ENCODE measurements at places on chromosomes 4 and X. TPM values are rescaled to one million over a fixed set of nuclear protein-coding genes. Genes with fewer than 3 reads are reported as not detected.

The CCDC158 gene
- total RNA-seq = not detected

GRCh38 chrX:16114611-16115010, 8.8 kb upstream of the GRPR start:
- H3K27me3 ChIP-seq = peaks cover 2% of the 10 kb centered on the region
- no peak overlapping the region for H3K4me3 ChIP-seq
- DNase-seq = no peak
- peaks cover 7% of the 10 kb centered on the region for H3K4me1 ChIP-seq
- no peak overlapping the region for H3K27ac ChIP-seq

The SLC10A3 gene
- 14.4 TPM for total RNA-seq

DNA sequence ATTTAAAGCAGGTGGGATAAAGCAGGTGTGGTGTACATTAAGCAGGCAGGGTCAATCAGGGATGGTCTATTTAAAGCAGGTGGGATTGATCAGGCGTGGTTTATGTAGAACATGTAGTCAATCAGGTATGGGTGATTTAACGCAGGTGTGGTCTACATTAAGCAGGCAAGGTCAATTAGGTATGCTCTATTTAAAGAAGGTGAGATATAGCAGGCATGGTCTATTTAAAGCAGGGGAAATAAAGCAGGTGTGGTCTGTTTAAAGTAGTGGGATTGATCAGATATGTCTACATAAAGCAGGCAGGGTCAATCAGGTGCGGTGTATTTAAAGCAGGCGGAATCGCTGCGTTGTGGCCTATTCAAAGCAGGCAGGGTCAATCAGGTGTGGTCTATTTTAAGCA, 88.6 kb upstream of the MXRA5 start:
- H3K4me1 ChIP-seq = no peaks in the 10 kb centered on the region
- no peaks in the 10 kb centered on the region for H3K27me3 ChIP-seq
- DNase-seq = no peak
- H3K36me3 ChIP-seq = no peaks in the 10 kb centered on the region
- no peak overlapping the region for H3K4me3 ChIP-seq

DNA sequence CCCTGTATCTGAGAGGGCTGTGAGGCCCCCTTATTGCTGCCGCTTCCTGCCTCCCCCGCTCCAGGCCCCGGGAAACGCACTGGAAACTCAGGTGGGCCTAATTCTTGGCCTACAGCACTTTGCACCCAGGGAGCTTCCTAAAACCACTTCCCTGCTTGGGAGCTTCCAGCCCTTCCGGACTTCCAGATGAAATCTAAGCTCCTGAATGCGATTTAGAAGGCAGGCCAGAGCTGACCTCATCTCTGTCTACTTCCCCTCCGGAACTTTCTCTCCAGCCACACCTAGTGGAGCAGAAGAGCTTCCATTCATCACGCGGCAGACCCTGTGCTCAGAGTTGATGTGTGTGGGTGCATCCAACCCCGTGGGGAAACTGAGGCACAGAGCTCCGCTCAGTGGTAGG, 84.2 kb downstream of the SORCS2 start:
- H3K36me3 ChIP-seq = no peaks in the 10 kb centered on the region
- no peaks in the 10 kb centered on the region for H3K4me1 ChIP-seq
- no peak for DNase-seq
- no peak overlapping the region for H3K4me3 ChIP-seq

GRCh38 chr4:140697709-140698560, 58.2 kb downstream of the TBC1D9 start:
- H3K4me3 ChIP-seq = no peak overlapping the region
- no peak overlapping the region for H3K27ac ChIP-seq
- H3K4me1 ChIP-seq = no peaks in the 10 kb centered on the region

DNA sequence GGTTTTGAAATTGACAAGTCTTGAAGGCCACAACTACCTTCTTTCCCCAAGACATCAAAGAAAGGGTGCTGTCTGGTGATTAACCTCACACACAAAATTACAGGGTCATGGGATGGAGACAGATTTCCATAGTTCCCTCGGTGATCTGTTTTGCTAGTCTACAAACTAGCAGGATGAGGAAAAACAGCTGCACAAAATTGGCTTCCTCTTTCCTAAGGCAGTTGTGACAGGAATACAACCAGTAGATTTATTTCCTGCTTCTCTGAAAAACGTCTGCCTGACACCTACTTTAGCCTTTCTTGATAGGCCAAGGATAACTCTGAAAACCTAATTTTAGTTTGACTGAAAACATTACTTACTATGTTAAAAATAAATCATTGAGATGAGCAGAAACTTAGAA, 39.6 kb downstream of the DKK2 start:
- no peaks in the 10 kb centered on the region for H3K36me3 ChIP-seq
- H3K27ac ChIP-seq = no peak overlapping the region
- no peak for DNase-seq
